ENCODE measurements at places on chromosomes 6 and 20. TPM values are rescaled to one million over a fixed set of nuclear protein-coding genes. Genes with fewer than 3 reads are reported as not detected.

The NKAIN4 gene
- polyA plus RNA-seq: 0.40 TPM

The ZC2HC1B gene
- 0.32 TPM for polyA plus RNA-seq

The FRK gene
- polyA plus RNA-seq: 1.9 TPM

The IL20RA gene
- 8.2 TPM for polyA plus RNA-seq

The RAET1L gene
- not detected for polyA plus RNA-seq

The HLA-DQA1 gene
- 7.4 TPM for polyA plus RNA-seq

The POPDC3 gene
- 0.32 TPM for polyA plus RNA-seq

The CDH26 gene
- 2.9 TPM for polyA plus RNA-seq

The GMPR gene
- polyA plus RNA-seq: 49.1 TPM

The MICB gene
- polyA plus RNA-seq: 2.7 TPM

The TMEM200A gene
- polyA plus RNA-seq: 80.6 TPM

The CAGE1 gene
- polyA plus RNA-seq: not detected

The OARD1 gene
- 26.1 TPM for polyA plus RNA-seq

The ANKRD66 gene
- polyA plus RNA-seq: not detected

The CTCFL gene
- 0.08 TPM for polyA plus RNA-seq

The SLC22A2 gene
- polyA plus RNA-seq: not detected

The NXT1 gene
- polyA plus RNA-seq: 9.2 TPM

The SMIM26 gene
- polyA plus RNA-seq: 123 TPM

The C6orf132 gene
- polyA plus RNA-seq: 1.4 TPM

The TASP1 gene
- 11.6 TPM for polyA plus RNA-seq

The VWA7 gene
- polyA plus RNA-seq: 0.74 TPM

The RGS17 gene
- polyA plus RNA-seq: 0.10 TPM

The ZNF341 gene
- 1.3 TPM for polyA plus RNA-seq

The E2F1 gene
- 4.6 TPM for polyA plus RNA-seq

The COL19A1 gene
- polyA plus RNA-seq: 0.16 TPM

The MYBL2 gene
- polyA plus RNA-seq: 1.5 TPM

The SMLR1 gene
- polyA plus RNA-seq: not detected

The CTAGE9 gene
- not detected for polyA plus RNA-seq

The C20orf141 gene
- 0.30 TPM for polyA plus RNA-seq

The TAB2 gene
- 59.4 TPM for polyA plus RNA-seq

The TMEM244 gene
- not detected for polyA plus RNA-seq

The BNIP5 gene
- not detected for polyA plus RNA-seq

The GJA10 gene
- polyA plus RNA-seq: not detected

The ARMC12 gene
- polyA plus RNA-seq: 0.81 TPM

The APCDD1L gene
- 0.16 TPM for polyA plus RNA-seq

The ZBTB46 gene
- polyA plus RNA-seq: 0.77 TPM

The WTAP gene
- polyA plus RNA-seq: 116 TPM

The OR2H2 gene
- not detected for polyA plus RNA-seq

The NNAT gene
- 21.6 TPM for polyA plus RNA-seq

The SULF2 gene
- polyA plus RNA-seq: 22.8 TPM

The TUBB2B gene
- 3.6 TPM for polyA plus RNA-seq

The HCRTR2 gene
- polyA plus RNA-seq: not detected

The RIPOR2 gene
- 1.7 TPM for polyA plus RNA-seq

The SLC22A16 gene
- polyA plus RNA-seq: not detected

The PRKN gene
- 2.9 TPM for polyA plus RNA-seq

The PRR18 gene
- polyA plus RNA-seq: not detected

The NECAB3 gene
- polyA plus RNA-seq: 23.4 TPM

The JPH2 gene
- polyA plus RNA-seq: 2.6 TPM

The MROH8 gene
- 4.4 TPM for polyA plus RNA-seq

The ANGPT4 gene
- polyA plus RNA-seq: 0.48 TPM

The LAMA5 gene
- polyA plus RNA-seq: 262 TPM

The PRL gene
- not detected for polyA plus RNA-seq

The SIRPD gene
- polyA plus RNA-seq: 1.5 TPM

The MUC22 gene
- not detected for polyA plus RNA-seq

The FAM83B gene
- not detected for polyA plus RNA-seq

The BTNL2 gene
- polyA plus RNA-seq: not detected

The ZNF334 gene
- polyA plus RNA-seq: 19.1 TPM
